T-helper 9 cell (primary cell): ENCODE measurements at places on chromosomes 2 and 18.

DNA sequence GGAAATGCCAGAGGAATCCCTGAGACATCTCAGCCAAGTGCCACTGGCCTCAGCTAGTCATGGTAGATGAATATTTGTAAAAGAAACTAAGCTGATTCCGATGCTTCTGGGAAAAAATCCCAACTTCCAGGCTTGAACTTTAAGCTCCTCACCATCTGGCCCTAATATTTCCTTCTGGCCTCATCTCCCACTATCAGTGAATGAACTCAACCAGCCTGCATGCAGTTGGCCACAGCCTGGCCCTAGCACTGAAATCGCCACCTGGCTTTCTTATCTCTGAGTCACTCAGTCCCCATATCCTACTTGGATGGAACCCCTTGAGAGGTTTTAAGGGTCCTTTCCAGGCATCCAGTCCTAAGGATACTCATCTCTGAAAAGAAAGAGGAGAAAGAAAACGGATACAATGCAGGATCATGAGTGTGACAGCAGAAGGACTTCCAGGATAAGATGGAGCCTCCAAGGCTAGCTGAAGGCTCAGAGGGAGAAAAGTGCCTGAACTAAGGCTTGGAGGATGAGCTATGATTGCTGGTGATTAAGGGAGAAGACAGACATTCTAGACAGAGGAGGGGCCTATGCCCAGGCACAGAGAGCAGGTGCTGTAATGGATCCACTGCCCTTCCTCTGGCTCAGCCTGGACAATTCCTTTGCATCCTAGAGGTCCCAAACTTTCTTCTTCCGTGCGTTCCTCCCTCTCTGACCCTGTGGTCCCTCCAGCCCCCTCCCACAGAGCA is 141.5 kb upstream of the MYCN start:
- DNase-seq, result no peak

DNA sequence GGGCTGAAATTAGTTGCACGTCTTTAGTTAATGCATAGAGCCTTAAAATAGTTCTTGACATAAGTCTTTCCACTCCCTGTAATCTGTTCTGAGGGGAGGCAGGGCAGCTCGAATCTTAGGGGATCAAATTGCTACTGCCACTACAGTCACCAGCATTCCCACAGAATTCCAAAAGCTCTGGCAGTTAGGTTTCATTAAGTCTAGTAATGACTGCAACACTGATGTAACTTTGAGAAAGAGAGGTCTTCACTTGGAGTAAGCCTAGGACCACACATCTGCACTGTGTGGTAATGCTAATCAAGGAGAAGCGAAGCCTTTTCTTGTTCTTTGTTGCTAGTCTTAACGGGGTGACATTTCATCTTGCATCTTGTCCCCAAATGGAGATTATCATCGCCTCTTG is 19.3 kb upstream of the NCK2 start:
- DNase-seq, result no peak

DNA sequence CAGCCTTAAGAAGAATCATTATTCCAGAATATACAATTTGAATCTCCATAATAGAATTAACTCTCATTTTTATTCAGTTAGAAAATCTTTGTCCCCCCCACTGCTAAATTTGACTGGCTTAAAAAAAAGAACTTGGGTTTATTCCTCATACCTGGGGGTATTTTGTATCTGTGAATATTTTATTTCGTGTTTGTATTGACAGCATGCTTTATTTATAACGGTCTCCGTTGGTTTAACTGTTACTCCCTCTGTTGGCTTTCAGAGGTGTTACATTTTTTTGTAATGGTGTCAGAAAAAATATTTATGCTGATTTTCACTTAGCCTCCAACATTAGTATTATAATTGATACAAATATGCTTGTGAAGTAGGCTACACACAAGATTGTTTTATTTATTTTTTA is 109.1 kb downstream of the HAUS1 start:
- no peak for DNase-seq

DNA sequence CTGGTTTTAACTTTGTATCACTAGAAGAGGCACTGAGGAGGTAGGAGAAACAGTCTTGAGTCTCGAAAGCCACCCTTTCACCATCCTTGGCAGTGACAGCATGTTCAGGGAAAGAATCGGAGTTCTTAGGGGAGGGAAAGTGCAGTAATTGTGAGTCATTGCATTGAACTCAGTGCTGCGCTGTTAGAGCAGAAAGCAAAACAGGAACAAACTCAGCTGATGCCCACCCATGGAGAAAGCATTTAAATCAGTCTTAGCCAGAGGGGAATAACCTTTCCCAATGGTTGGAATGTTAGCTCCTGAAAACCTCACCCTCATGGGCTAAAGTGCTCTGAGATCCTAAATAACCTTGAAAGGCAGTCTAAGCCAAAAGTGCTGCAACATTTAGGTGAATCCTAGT is 845.6 kb upstream of the CNTNAP5 start:
- DNase-seq, result no peak

- DNase-seq, result no peak
Observed at GRCh38 chr2:177296040-177296439, 31.5 kb upstream of the NFE2L2 start.

DNA sequence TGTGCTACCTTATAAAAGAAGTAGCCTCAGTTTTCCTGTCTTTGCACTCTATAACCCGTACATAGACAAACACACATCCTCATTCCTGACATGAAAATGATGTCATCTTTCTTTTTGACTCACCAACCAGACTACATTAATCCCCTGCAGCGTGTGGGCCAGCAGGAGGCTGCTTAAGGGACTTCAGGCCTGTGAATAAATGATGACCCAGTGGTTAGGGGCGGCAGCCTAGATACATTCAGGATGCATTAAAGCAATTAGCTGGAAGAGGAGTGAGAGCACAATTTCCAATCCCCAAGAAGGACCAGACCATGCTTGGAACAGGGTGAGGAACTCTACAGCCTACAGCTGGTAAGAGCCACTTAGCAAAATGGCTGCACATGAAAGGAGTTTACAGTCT is 57.3 kb upstream of the KLF7 start:
- DNase-seq, result no peak

- no peak for DNase-seq
Observed at GRCh38 chr2:28413899-28414295, 21.2 kb downstream of the FOSL2 start.

- DNase-seq, result no peak
Observed at GRCh38 chr2:196745711-196746110, 53.8 kb downstream of the GTF3C3 start.
